NB4 (cell line): ENCODE measurements at places on chromosomes 11 and 22.

- peak; percentile 62 for DNase-seq
These were observed 22.2 kb downstream of the CASP5 start for GRCh38 chr11:105000797-105001196.

GRCh38 chr22:17229991-17230630 lies 10.9 kb upstream of the ADA2 start:
- DNase-seq: peak; percentile 38

DNA sequence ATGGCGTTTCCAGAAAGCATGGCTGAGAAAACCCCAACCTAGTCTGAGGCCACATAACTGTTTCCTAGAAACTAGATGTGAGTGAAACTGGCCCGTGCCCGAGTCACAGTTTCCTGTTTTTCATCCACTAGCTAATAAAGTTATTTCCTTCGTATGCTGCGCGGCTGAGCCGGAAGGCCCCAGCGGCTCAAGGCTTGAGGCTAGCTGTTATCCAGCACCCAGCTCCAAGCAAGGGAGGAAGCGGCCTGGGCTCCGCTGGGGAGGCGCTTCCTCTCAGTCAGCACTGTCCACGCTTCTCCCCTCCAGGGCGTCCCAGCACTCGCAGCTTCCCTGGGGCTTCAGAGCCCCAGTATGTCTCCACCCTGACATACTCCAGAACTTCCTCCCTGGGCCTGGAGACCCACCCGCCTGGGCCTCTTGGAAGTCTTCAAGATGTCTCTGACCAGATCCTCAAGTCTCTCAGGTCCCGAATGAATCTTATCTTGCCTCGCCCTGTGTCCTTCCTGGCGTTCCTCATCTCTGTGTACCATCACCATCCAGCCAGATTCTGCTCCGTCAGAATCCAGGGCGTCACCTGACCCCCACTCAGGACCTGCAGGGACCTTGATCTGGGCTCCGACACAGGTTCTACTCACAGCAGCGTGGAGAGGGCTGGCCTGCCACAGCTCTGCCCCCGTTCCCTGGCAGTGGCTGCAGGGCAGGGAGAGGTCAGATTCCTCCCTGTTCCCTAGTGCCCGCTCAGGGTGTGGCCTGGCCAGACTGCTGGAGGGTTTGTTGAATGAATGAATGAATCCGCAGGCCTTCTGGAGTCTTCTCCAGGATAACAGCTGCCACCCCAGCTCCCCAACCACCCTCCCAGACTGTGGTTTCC lies 81.9 kb downstream of the LRRC32 start:
- peak; percentile 28 for DNase-seq

- DNase-seq: no peak
These were observed 173.3 kb downstream of the TBC1D22A start for GRCh38 chr22:46935506-46936377.

- DNase-seq: peak; percentile 38
These were observed 40.5 kb upstream of the FBLN1 start for GRCh38 chr22:45462034-45462655.
